ENCODE measurements at places on chromosomes 5 and 9.

DNA sequence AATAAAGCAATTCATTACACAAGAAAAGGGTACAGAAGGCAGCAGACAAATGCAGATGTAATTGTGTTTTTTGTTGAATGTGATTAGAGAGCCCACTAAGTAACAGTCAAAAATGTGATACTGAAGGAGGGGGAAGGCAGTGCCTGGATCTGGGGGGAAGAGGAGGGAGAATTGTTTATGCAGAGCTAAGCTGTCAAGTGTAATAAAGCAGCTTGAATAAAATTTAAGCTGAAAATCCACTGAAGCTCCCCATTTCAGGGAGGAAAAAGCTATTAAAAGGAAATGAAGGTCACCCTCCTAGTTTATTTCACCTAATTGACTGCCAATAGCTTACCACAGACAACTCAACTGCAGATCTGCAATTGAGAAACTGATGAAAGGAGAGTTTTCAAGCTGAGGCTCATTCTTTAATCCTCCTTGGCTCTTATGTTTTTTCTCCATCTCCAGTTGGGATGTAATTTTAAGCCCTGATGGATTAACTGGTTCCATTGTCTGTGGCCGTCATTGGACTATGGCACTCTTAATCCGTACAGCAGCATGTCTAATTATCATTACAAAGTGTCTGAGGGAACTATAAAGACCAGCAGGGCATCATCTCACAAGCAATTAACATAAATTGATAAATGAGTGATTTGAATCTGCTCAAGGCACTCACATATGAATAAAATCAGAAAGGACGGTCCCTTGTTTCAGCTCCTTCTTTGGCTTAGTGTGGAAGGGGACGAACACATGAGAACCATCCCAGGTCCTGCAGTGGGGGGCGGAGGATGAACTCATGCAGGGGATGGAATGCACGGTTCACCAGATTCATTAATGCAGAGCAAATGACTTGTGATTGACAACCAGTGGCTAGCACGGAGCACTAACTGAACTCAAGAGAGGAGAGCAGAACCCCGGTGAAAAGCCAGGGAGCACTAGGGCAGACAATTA lies 38.5 kb downstream of the TLE1 start:
- no peak for DNase-seq

- no peak for DNase-seq
Observed at GRCh38 chr5:74288038-74288437, 352.5 kb downstream of the ENC1 start.

GRCh38 chr9:134053941-134054761 lies 13.7 kb downstream of the BRD3 start:
- DNase-seq, result no peak

GRCh38 chr5:73312872-73313510 lies 135.6 kb downstream of the FOXD1 start:
- DNase-seq, result no peak

DNA sequence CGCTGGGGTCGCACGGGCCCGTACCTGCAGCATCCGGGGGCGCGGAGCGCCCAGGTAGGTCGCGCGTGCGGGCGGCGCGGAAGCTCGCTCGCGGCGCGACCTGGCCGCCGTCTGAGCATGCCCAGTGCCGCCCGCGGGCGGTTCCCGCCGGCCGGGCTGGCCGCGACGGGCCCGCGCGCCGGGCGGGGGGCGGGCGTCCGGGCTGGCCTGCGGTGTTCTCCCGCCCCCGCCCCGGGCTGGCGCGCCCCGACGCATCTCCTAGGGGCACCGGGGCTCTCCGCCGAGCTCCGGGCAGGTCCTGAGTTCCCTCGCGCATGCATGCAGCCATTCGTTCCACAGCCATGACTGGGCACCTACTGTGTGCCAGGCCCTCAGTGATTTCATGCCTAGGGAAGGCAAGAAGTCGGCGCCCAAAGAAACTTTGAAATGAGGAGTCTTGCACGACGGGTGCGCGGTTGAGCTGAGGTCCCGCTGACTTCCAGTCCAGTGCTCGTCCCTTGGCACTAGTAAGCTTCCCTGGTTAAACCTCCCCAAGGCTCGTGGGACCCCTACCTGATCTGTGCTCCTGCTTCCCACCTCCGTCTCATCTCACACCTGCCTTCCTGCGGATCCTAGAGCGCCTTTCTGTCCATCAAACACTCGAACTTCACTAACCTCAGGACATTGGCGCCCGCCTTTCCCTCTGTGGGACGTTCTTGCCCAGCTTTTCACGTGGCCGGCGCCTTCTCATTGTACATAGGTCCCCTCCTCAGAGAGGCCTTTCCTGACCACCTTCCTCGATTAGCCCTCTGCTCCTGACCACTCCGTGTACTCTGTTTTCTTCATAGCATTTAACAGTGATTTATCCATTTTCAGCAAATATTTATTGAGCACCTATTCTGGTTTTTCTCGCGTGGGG lies at the start of gene PTPN3:
Gene PTPN3 (minus strand): TSS at position 113 of the 898 bp plus-strand sequence. CDS start 34,873 bp downstream, outside the sequence.
- DNase-seq, result no peak

DNA sequence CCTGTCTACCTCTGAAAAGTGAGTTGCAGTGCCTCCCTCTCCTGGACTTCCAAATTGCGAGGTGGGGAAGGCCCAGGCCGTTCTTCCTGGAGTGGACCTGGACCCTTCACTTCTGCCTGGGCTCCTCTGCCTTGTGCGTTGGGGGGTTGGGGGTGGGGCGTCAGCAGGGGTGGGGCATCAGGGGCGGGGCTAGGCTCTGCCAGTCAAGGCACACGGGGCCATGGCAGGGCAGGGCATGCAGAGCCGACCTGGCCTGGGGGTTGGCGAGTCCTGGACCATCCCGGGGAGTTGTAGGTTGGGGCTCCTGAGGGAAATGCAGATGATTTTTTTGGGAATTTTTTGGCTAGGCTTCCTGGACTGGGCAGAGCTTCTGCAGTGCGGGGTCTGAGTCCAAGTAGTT lies 87.1 kb downstream of the EHMT1 start:
- no peak for DNase-seq

GRCh38 chr5:14057289-14057688 lies 85.9 kb upstream of the TRIO start:
- no peak for DNase-seq

DNA sequence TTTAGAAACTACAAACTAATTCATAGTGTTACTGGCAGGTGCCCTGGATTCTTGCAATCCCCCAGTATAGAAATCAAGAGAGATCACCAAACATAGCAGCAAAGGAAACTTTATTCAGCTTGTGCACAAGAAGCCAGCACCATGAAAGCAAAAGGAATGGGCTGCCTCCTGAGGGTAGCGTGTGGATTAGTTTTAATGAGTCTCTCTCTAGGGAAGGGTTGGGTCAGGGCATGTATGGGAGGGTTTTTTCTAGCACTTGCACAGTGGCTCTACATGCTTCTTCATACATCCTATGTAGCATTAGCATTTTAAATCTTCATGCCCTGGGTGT lies 38.4 kb downstream of the LYRM7 start:
- DNase-seq, result no peak

- DNase-seq, result no peak
Observed at GRCh38 chr5:5792106-5792505, 369.6 kb downstream of the ICE1 start.

DNA sequence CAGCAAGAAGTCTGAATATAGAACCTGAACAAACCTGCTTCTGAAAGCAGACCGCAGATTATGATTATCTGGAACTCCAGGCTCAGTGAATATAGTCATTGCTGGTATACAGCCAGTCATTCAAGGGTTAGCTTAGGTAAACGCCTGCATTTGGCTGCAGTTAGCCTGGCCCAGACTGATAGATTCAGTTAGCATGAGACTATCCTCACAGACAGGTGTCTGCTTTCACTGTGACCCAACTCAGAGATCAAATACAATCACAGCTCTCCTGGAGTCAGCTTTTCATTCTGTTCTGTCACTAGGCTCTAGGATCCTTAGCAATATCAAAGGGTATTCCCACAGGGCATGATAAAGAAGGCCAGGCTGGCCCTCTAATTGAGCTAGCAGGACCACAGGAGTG lies 138.6 kb upstream of the PLCXD3 start:
- no peak for DNase-seq

- DNase-seq, result no peak
Observed at GRCh38 chr5:8944005-8944404, 601.9 kb downstream of the SEMA5A start.

DNA sequence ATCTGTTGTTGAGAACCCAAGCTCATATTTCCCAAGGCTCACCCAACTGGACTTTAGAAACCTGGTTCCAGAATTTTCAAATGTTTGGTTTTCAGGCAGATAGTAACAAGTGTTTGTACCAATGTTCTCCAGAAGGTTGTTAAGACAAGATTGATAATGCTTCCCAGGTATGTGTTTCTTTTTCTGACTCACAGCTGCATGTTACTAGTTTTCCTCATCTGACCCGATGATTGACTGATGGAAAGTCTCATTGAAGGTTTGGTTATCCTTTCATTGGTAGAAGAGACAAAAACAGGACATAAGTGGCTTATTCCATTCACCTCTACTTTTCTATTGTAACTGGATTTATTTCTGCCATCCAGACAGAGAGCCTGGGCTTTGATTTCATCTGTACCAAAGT lies 10.4 kb downstream of the BASP1 start:
- DNase-seq, result no peak

GRCh38 chr5:107418071-107418470 lies 252.7 kb downstream of the EFNA5 start:
- no peak for DNase-seq

- no peak for DNase-seq
Observed at GRCh38 chr5:158874343-158874742, 225.4 kb downstream of the EBF1 start.

GRCh38 chr9:121636341-121636865 lies 15.0 kb upstream of the DAB2IP start:
- no peak for DNase-seq

GRCh38 chr9:68595868-68596267 lies 55.2 kb upstream of the TMEM252 start:
- DNase-seq, result no peak

GRCh38 chr9:37100327-37100726 lies 20.0 kb upstream of the ZCCHC7 start:
- no peak for DNase-seq

DNA sequence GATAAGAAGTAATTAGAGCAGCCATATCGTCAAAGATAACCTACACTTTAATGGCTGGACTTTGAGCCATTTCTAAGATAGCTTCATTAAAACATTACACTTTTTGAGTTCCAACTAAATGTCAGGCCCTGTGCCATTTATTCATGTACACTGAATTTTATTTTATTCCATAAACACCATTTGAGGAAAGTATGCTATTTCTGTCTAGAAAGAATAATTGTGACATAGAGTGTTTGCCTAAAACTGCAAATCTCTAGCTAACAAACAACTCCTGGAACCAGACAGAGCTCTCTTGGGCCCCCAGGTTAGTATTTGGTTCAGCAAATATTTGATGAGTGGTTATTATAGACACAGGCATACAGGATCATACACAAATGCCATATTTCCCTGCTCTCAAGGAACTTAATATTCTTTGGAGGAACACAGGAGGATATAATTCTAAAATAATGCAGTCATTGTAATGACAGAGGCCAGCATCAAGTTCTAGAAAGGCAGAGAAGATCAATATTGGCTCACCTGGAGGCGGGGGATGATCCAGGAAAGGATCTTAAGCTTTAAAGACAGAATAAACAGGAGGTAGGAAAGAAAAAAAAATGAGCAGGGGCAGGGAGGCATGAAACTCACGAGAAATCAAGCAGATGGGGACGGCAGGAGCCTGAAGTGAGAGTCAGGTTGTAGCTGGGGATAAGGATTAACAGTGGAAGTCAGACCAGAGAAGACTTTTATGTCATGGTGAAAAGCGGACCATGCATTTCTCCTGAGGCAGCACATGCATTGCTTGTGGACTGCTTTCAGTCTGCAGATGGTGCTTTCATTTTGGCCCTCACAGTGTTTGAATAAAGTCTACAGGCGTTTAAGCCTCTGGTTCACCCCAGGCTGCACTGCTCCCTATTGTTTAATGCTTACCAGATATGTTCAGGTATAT lies 127.7 kb downstream of the GCNT1 start:
- no peak for DNase-seq

DNA sequence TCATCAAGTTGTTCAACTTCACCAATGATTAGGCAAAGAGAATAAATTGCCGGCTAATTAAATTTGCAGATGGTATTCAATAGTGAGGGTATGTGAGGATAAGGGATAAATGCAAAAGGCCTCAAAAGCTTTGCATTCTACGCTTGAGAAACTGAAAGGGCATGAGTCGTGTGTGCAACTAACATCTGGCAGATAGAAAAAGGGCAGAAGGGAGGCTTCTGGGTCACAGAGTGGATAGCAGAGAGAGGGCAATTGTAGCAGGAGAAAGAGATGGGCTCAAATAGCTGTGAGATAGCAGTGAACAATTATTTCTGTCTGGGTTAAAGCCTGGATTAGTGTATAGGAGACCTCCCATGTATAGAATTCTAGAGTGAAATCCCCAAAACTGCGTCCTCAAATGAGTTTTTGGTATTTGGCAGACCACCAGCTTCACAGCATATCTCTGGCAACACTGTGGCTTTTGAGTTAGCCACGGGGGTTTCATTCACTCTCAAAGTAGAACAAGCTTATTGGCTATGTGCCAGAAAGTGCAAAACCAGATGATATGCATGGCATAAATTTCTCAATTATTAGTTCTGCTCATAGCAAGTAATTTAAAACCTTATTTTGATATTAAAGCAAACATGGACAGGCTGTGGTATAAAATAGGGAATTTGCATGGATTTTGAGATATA lies 586.3 kb downstream of the BRINP1 start:
- DNase-seq, result no peak

DNA sequence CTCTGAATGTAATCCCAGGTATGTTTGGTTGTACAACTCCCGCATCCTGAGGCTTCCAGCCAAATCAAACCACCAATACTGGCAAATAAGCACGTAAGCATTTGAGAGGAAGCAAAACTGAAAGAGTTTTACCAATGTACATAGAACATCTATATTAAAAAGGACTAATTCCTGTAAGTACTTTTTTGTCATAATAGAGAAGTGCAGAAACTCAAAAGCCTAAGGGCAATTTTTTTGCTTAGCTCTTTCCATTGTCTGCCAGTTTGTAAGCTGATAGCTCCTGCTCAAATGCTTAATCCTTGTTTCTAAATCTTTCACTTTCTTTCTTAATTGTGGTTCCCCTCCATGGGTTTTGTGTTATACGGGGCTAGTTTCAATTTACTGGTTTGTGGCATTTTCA lies 1151.8 kb downstream of the CDH12 start:
- no peak for DNase-seq

GRCh38 chr5:67166460-67167285 lies 29.9 kb downstream of the CD180 start:
- DNase-seq, result peak; percentile 94

DNA sequence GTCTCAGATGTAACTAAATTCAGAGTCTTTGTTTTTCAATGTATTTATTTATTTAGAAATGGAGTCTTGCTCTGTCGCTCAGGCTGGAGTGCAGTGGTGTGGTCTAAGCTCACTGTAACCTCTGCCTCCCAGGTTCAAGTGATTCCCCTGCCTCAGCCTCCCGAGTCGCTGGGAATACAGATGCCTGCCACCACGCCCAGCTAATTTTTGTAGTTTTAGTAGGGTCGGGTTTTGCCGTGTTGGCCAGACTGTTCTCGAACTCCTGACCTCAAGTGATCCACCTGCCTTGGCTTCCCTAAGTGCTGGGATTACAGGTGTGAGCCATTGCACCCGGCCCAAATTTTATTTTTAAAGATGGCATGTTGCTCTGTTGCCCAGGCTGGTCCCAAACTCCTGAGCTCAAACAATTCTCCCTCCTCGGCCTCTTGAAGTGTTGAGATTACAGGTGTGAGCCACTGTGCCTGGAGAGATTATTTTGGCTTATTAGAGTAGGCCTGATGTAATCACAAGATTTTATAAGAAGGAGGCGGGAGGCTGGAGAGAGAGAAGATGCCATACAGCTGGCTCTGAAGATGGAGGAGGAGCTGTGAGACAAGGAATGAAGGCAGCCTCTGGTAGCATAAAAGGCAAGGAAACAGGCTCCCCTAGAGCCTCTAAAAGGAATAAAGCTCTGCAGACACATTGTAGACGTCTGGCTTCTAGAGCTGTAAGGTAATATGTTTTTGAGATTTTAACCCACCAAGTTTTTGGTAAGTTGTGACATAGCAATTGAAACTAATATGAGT lies 12.9 kb upstream of the KLF9 start:
- DNase-seq, result no peak

Measured in CD4-positive, CD25-positive, alpha-beta regulatory T cell (primary cell).